ENCODE measurements at places on chromosomes 5 and 9.

DNA sequence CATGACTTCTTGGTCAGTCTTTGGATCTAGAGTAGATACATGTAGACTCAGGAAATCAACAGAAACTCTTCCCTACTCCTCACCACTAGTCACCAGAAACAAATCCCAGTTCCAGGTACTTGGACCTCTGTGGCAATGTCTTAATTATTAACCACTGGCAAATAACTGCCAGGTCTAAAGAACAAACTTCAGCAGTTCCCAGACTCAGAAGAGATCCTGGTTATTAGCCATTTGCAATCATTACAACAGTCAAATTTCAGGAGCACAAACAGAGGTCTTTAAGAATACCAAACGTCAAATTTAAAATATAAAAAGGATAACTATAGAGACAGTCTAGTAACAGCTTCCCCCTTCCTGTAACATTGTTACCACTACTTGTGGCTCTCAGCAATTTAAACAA lies 10.2 kb downstream of the DIAPH1 start:
- no peak for DNase-seq

DNA sequence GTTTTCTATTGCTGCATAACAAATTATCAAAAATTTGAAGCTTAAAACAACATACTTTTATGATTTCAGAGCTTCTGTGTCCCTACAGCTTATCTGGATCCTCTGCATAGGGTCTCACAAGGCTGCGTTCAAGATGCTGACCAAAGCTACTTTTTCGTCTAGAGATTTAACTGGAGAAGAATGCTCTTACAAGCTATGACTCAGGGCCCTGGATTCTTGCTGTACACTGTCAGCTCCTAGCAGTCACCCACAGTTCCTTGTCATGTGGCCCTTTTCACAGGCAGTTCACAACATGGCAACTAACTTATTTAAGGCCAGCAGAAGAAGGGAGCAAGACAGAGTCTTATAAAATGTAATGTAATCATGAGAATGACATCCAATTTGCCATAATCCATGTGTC lies 70.8 kb upstream of the FAM174A start:
- no peak for DNase-seq

- DNase-seq: no peak
These were observed 11.8 kb downstream of the SUB1 start for GRCh38 chr5:32597041-32597629.

DNA sequence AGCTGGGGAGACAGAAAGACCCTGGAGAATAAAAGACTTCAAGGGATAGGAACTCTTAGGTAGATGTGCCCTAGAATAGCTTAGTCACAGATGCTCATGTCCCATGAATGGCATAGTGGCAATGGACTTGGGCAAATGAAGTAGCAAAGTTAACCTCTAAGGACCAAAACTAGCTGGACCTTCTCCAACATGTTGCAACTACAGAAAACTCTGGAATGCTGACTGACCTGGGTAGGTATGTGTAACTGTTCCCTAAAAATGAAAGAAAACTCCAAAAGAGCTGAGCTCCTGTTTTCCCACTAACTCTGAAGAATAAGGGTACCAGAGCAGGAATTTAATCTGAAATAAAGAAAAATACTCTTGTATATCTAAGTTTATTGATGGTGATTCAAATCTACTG lies 12.5 kb upstream of the LPAR1 start:
- DNase-seq: no peak

GRCh38 chr9:131623655-131624330 lies 78.5 kb downstream of the PRRT1B start:
- no peak for DNase-seq

- no peak for DNase-seq
These were observed 9.0 kb downstream of the ABHD17B start for GRCh38 chr9:71901695-71902597.

GRCh38 chr9:133692364-133692985 lies 45.7 kb downstream of the SARDH start:
- no peak for DNase-seq

GRCh38 chr9:101739311-101739710 lies 864 bp upstream of the GRIN3A start:
- no peak for DNase-seq
